Activated CD4-positive, alpha-beta T cell treated with anti-CD3 and anti-CD28 coated beads for 24 hours (primary cell): ENCODE measurements at places on chromosomes 6 and 20.

- DNase-seq, result no peak
These were observed 50.5 kb upstream of the LTV1 start for GRCh38 chr6:143792402-143793279.

- DNase-seq, result no peak
These were observed 41.8 kb downstream of the C6orf58 start for GRCh38 chr6:127618729-127619128.

DNA sequence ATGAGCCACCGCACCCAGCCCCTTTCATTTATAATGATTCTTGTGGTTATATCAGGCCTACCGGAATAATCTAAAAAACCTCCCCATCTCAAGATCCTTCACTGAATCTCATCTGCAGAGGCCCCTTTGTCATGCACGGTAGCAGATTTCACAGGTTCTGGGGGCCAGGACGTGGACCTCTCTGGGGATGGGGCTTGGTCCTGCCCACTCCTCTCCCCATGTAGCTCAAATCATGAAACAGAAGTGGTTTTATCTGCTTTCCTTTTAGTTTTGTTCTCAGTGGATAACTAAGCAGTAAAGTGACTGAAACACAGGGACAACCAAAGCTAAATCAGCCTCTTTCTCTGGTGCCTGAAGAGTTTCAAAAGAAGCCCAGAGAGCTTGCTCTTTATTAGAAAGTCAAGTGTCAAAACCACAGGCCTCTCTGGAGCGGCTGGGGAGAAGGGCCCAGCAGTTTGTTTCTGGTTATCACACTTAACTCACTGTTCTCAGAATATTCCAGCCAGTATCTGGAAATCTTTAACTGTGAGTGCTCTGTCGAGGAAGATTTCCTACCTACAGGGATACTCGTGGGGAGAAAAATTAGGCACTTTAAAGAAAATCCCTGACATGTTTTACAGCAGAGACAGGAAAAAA, 60.6 kb upstream of the FAM184A start:
- no peak for DNase-seq

DNA sequence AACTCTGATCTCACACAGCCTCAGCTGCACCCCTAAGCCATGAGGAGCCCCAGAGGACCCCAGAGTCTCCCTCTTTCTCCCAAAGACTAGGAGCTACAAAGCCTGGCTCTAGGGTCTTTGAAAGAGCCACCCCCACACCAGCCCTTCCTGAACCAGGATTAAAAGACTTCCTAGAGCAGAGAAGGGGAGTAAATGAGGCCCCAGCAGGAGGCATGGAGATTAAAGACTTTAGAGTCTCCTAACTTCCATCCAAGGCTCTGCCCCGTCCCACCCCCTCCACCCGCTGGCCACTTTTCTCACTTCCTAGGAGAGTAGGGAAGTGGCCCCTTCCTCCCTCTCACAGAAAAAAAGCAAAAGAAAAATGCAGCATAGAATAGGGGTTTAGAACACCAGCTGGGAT, 1.7 kb downstream of the PREX1 start:
- DNase-seq, result no peak

GRCh38 chr20:1664911-1665310, 7.3 kb upstream of the SIRPG start:
- DNase-seq, result no peak

GRCh38 chr20:19423097-19423899, 210.9 kb downstream of the SLC24A3 start:
- DNase-seq, result no peak

- no peak for DNase-seq
These were observed 756.5 kb upstream of the DEFB115 start for GRCh38 chr20:30500829-30501440.

DNA sequence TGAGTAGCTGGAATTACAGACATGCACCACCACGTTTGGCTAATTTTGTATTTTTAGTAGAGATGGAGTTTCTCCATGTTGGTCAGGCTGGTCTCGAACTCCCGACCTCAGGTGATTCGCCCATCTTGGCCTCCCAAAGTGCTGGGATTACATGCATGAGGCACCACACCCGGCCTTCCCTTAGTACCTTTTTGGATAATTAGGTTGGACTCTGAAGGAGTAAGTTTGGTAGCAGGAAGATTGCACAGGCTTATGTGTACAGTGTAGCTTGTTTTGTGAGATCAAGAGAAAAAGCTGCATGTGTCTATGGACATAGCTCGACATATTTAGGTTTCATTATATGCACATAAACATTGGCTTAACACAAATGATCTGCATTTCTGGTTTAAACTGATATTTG, 116.8 kb downstream of the NCOA3 start:
- no peak for DNase-seq

- no peak for DNase-seq
These were observed 83.5 kb downstream of the NDUFAF5 start for GRCh38 chr20:13868331-13868730.

DNA sequence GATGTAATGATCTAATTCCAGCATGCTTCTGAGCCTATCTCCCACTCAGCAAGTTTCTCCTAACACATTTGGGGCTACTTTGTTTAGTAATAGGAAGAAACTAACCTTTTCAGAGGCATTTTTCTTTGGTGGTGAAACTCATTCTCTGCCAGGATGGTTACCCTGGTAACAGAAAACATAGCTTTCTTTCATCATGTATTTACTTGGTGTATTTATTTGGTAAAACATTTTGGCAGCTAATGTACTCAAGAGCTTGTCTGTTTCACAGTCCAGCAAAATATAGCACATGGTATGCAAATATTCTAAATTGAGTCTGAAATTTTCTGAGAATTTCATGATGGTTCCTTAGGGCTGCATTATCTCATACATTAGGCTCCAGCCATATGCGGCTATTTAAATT, 100.0 kb downstream of the SLC35B3 start:
- no peak for DNase-seq

- DNase-seq, result no peak
These were observed 2.2 kb downstream of the DOP1A start for GRCh38 chr6:83069633-83070032.

DNA sequence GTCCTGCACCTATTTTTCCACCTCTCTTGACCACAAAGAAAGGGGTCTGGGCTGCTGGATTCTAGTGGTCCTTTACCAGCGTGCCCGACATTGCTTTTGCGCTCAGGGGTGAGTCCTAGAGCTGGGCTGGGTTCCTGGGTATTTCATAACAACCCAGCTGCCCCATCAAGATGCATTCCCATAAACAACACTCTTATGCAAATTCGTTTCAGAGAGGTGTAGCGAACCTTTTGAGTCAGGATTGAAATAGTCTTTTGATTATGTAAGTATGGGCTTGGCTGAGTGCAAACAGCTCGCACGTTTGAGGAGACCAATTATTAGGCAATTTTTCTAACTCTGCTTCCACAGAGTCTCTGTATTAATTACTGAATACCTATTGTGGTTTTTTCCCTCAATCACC, 13.7 kb downstream of the ACOT13 start:
- DNase-seq, result no peak

- DNase-seq, result no peak
These were observed 29.9 kb downstream of the MKKS start for GRCh38 chr20:10404023-10404628.

GRCh38 chr6:156563714-156564113, 213.5 kb upstream of the ARID1B start:
- no peak for DNase-seq

GRCh38 chr6:47231151-47231550, 78.6 kb downstream of the TNFRSF21 start:
- DNase-seq, result no peak

DNA sequence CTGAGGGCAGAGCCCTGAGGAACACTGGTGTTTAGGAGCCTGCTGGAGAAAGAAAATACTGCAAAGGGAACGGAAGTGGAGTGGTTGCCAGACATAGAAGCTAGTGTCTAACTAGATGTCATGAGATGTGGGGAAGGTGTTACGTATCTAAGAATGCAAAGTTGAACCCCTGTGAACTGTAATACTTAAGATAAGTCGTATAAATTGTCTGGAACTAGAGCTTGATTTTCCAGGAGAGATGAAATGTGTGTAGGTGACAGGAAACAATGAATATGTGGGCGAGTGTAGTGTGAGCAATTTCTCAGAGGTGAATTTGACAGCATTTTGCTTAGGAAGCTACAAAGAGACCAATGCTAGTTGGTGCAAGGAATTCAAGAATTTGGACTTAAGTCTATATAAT, 27.9 kb downstream of the ESR1 start:
- DNase-seq, result no peak

DNA sequence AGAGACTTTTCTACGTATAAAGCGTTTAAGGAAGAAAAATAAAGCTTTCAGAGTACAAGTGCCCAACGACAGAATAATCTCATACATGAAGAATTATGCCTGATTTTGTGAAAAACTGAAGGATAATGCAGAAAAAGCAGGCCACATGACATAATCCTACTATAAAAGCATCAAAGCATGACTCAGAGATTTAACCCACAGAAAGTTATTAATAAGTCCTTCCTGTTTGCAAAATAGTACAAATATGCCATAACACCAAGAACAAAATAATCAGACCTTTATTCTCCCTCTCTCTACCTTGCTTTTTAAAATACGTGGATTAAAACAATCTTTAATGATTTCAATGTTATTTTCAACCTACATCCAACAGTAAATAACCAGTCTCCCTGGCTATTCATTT, 118.6 kb upstream of the BCLAF1 start:
- DNase-seq, result no peak

DNA sequence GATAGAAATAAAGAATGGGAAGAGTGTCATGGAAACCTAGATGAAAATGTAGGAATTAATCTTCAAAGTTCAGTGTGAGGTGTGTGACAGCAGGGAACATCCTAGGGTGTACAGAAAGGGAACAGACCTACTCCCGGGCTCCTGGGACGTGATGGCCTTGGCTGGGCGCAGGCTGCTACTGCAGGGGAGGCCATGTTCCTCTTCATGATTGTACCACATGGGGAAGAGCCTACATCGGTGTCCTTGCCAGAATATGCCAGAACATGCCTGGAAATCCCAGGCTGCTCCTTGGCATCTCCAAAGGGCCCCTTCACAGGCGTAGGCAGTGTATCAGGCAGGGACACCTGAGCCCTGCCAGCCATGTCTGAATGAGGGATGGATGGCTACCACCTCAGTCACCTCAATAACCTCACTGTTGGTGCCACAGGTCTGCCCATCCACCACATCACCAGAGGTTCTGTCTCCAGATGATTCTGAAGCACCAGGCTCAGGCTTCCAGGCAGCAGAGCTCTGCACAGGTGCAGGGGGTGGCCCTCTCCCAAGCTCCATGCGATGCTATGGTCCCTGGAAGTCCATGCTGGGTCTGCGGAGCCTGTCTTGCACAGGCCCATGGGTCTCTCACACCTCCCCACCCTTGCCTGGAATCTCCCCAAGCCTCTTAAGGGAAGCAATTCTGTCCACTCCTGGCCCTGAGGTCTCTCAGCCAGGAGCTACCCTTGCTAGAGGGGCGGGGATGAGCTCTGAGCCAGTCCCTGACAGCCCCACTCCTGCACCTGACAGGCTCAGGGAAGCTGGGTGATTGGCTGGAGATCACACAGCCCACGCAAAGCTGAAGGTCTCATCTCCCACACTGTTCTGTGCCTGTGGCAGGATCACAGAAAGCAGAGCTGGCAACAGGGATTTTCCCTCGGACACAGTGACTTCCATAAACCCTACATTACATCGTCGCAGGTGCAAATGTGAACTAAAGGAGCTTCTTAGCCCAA, 20.2 kb downstream of the RAMACL start:
- no peak for DNase-seq

DNA sequence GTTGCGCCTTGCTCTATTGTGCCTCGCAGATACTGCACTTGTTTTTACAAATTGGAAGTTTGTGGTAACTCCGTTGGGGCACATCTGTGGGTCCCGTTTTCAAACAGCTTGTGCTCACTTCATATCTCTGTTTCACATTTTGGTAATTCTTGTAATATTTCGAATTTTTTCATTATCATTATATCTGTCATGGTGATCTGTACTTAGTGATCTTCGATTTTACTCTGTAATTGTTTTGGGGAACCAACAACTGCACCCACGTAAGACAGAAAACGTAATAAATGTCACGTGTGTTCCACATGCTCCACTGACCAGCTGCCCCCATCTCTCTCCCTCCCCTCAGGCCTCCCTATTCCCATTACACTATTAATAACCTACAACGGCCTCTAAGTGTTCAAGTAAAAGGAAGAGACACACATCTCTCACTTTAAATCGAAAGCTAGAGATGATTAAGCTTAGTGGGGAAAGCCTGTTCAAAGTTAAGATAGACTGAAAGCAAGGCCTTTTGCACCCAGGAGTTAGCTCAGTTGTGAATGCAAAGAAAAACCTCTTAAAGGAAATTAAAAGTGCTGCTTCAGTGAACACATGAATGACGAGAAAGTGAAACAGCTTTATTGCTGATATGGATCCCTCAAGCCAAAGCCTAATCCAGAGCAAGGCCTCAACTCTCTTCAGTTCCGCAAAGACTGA, 26.9 kb downstream of the TTLL2 start:
- no peak for DNase-seq
